Nucleus accumbens (tissue), 56 donors: ENCODE measurements at places on chromosomes 5 and 9.

GRCh38 chr9:9942764-9943424 lies 669.9 kb downstream of the PTPRD start:
- DNase-seq: peak; percentile 57

- no peak for DNase-seq
Measured at GRCh38 chr9:673966-674526, 167.5 kb upstream of the DMRT1 start.

- DNase-seq: no peak
Measured at GRCh38 chr9:214648-215493, at the start of gene DOCK8. Gene DOCK8, plus strand, starts transcription at chr9:214865. Its CDS starts 112 bp downstream, at chr9:214977.

- no peak for DNase-seq
Measured at GRCh38 chr5:68196876-68197275, 18.7 kb upstream of the PIK3R1 start.

GRCh38 chr9:27499451-27499850 lies 24.6 kb upstream of the IFNK start:
- no peak for DNase-seq

DNA sequence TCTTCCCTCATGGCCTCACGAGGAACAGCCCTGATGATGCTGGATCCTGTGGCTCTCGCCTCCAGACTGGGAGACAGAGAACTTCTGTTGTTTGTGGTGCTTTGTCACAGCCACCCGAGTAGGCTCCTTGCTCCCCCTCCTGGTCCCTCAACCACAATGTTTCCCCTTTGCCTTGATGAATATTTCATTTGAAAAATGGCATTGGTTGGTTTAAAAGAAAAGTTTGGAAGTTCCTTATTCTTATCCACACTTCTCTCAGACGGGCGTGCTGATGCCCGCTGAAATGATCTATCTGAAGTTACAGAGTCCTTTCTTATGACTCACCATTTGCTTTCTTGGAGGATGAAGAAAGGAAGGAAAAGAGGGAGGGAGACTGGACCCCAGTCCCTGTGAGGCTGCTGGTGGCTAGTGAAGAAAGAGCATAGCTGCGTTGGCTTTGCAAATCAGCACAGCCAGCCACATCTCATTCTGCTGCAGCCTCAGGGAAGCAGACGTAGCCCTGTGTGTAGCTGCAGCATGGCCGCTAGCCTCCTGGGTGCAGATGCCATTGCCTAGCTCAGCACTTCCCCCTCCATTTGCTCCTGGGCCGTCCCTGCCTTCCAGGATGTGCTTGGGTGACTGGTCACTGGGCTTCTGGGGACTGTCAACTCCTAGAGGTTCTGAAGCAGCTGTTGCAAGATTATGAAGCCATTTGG lies 185.9 kb downstream of the ERCC6L2 start:
- DNase-seq: peak; percentile 63
